A673 (cell line): ENCODE measurements at places on chromosomes 2 and 18. TPM values are rescaled to one million over a fixed set of nuclear protein-coding genes. Genes with fewer than 3 reads are reported as not detected.

PROM2 gene
- 1.4 and 1.6 TPM in 2 replicates for total RNA-seq

DSG2 gene
- total RNA-seq: 0.11 TPM in 1 of 2 replicates, not detected in the other

DARS1 gene
- 61.0 and 63.6 TPM in 2 replicates for total RNA-seq

SLC5A7 gene
- total RNA-seq: not detected in 2 replicates

SETBP1 gene
- 14.0 and 16.2 TPM in 2 replicates for total RNA-seq

NEB gene
- 2.5 and 7.0 TPM in 2 replicates for total RNA-seq

CCDC150 gene
- 28.0 and 38.0 TPM in 2 replicates for total RNA-seq

KLHL30 gene
- total RNA-seq: 0.09 TPM in 1 of 2 replicates, not detected in the other

DNA sequence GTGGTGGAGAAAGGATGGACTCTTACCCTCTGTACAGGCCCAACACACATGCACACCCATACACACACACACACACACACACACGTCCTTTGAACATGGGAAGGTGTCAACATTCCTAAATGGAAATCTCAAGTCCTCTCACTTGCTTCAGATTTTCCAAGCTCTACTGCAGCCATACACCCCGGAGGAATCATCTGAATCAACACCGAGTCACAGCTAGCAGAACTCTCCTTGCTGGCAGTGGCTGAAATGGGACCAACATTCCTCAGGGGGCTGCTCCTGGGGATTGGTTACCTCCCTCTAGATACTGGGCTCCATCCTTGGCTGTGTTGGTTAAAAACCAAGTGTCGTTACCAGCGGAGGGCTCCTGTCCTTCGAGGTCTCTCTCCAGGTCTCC, 112.7 kb downstream of the BCL11A start:
- H3K36me3 ChIP-seq: no peaks in the 10 kb centered on the region
- no peak overlapping the region for H3K4me3 ChIP-seq
- no peaks in the 10 kb centered on the region for H3K27me3 ChIP-seq

- H3K27ac ChIP-seq: no peak overlapping the region
- H3K36me3 ChIP-seq: no peaks in the 10 kb centered on the region
- H3K27me3 ChIP-seq: peaks cover 3% of the 10 kb centered on the region
These were observed 530.7 kb downstream of the TMEM182 start for GRCh38 chr2:103292573-103292972.

DNA sequence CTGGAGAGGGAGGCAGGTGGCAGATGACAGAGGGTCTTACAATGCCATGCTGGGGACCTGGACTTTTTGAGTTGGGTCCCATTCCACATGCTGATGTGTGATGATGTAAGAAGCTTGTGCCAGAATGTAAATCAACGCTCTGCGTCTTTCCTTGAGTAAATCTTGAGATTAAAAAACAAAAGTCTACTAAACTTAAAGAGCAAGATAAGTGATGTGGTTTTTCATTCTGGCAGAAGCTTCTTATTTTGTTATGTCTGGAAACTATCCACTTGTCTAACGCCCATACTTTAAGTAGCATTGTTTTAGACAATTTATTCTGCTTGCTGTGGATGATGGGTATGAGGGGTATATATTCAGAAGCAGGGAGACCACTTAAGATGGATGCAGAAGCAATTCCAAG, 94.5 kb downstream of the KCNS3 start:
- peaks cover 2% of the 10 kb centered on the region for H3K4me1 ChIP-seq
- no peak overlapping the region for H3K4me3 ChIP-seq
- no peaks in the 10 kb centered on the region for H3K36me3 ChIP-seq
- no peak overlapping the region for H3K27ac ChIP-seq

GRCh38 chr2:187900021-187900420, 345.8 kb upstream of the TFPI start:
- no peak for DNase-seq
- H3K27ac ChIP-seq: no peak overlapping the region
- no peaks in the 10 kb centered on the region for H3K4me1 ChIP-seq
- H3K36me3 ChIP-seq: no peaks in the 10 kb centered on the region
- H3K4me3 ChIP-seq: no peak overlapping the region

DNA sequence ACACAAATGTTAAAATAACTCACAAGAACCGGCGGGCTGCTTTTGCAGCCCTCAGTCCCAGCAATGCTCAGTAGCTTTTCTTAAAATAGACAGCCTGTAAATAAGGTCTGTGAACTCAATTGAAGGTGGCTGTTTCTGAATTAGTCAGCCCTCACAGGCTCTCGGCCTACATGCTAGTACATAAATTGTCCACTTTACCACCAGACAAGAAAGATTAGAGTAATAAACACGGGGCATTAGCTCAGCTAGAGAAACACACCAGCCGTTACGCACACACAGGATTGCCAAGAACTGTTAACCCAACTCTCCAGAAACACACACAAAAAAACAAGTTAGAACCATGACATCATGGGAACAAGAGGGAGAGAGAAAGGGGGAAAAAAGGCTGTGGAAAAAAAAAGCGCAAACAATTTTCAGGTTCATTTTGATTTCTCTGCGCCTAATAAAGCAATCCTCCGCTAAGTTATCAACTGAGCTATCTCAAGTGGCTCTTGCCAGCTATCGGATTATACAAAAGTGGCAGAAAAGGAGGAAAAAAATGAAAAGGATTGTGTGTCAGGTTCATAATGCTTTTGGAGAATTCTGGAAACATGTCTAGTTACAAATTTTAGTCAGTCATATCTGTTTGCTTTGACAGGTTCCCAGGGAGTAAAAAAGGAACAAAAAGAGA, 89.1 kb downstream of the ZEB2 start:
- H3K27me3 ChIP-seq: no peaks in the 10 kb centered on the region
- H3K27ac ChIP-seq: peak overlapping the region; percentile 22
- no peak for DNase-seq
- no peak overlapping the region for H3K4me3 ChIP-seq

DNA sequence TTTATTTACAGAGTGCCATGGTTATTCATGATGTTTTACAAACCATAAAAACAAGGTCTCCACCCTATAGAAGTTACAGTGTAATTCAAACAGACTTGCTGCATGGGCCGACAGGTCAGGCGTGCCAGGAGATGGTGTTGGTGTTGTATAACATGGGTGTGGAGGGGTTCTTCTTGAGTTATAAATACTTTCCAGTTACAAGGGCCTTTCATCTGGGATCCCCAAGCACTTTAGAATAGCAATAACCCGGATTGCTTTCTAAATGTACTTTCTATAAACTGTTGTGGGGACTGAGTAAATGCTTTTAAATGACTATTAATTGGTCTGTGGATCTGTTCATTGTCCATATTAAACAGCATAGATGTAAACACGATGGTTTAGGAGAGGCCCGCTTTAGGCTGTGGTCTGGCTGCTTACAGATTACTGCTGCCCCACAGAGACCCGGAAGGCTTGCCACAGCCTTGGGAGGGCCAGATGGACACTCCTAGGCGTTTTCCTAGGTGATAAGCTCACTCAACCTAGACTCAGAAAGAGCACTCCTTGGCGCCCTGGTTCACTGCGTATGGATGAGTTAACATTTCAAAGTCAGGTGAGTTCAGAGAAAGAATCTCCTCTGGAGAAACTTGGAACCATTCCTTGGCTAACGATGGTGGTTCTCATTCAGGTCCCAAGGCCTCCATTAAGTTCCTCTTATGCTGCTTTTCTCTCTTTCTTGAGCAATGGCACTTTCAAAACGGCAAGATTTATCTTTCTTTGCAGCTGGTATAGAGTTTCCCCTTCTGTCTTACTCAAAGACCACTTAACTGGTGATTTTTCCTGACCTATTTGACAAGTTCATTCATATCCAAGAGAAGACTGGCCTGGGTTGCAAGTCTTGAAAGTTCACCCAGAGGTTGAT, 3.6 kb upstream of the KIAA2012 start:
- peaks cover 12% of the 10 kb centered on the region for H3K4me1 ChIP-seq

- peak overlapping the region; percentile 40 for H3K4me3 ChIP-seq
- H3K27ac ChIP-seq: no peak overlapping the region
- H3K36me3 ChIP-seq: no peaks in the 10 kb centered on the region
- H3K27me3 ChIP-seq: no peaks in the 10 kb centered on the region
- DNase-seq: peak; percentile 66
- peaks cover 14% of the 10 kb centered on the region for H3K4me1 ChIP-seq
These were observed 42.6 kb upstream of the EDAR start for GRCh38 chr2:109031476-109032228.

- no peaks in the 10 kb centered on the region for H3K27me3 ChIP-seq
- H3K27ac ChIP-seq: no peak overlapping the region
- no peak overlapping the region for H3K4me3 ChIP-seq
- H3K36me3 ChIP-seq: no peaks in the 10 kb centered on the region
These were observed 434.7 kb upstream of the SETBP1 start for GRCh38 chr18:44246001-44246400.

GRCh38 chr2:233355916-233356315, 1.6 kb downstream of the DGKD start:
- H3K36me3 ChIP-seq: peaks cover 17% of the 10 kb centered on the region
- H3K4me3 ChIP-seq: peak overlapping the region; percentile 61
- peaks cover 38% of the 10 kb centered on the region for H3K4me1 ChIP-seq
- DNase-seq: no peak

GRCh38 chr2:85907671-85908157, 18.9 kb upstream of the ST3GAL5 start:
- H3K36me3 ChIP-seq: no peaks in the 10 kb centered on the region
- no peaks in the 10 kb centered on the region for H3K27me3 ChIP-seq
- H3K27ac ChIP-seq: no peak overlapping the region
- no peak overlapping the region for H3K4me3 ChIP-seq
